ENCODE measurements at places on chromosomes 7 and 10.

GRCh38 chr10:5297466-5297865 lies 67.3 kb upstream of the UCN3 start:
- no peak for DNase-seq

DNA sequence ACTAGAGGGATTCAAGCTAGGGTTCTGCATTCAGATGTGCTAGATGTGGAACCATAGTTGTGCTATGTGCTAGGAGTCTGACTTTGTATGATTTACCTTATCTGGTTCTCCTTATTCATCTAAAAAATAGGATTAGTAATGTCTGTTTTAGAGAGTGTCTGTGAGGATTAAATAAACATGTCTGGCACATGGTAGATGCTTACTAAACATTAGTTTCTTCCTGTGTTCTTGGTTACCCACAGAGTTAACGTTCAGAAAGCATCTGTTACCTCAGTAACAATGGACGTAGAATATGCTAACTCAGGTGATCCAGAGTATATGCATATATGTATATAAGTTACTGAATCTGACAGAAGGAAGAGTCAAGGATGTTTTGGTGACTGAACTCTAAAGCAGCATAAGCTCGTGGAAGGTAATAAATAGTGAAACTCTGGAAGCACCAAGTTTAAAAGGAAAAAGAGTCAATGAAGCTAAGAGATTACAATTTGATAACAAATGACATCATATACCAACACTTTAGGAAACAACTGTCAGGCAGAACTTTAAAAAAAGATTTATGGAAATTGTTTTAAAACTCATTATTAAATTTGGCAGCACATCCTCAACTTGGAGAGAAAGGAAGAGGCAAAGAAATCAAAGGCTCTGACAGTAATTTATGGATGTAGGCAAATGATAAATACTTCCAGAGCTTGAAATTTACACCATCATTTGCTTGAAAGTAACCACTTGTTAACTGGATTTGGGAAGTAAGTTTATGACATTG lies 127.0 kb downstream of the CCNY start:
- no peak for DNase-seq

DNA sequence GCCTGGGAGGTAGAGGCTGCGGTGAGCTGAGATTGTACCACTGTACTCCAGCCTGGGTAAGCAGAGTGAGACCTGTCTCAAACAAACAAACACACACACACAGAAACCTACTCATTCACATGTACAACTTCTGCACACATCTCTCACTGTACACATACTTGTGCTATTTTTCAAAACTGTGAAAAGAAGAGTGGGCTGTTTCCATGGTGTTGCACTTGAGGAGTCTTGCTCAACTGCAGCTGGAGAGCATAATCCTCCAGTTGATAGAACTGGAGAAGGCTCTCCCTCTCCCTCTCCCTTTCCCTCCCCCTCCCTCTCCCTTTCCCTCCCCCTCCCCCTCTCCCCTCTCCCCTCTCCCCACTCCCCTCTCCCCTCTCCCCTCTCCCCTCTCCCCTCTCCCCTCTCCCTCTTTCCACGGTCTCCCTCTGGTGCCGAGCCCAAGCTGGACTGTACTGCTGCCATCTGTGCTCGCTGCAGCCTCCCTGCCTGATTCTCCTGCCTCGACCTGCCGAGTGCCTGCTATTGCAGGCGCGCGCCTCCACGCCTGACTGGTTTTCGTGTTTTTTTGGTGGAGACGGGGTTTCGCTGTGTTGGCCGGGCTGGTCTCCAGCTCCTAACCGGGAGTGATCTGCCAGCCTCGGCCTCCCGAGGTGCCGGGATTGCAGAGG lies 43.7 kb upstream of the DLD start:
- no peak for DNase-seq

GRCh38 chr10:106997721-106998120 lies 166.8 kb downstream of the SORCS1 start:
- no peak for DNase-seq

DNA sequence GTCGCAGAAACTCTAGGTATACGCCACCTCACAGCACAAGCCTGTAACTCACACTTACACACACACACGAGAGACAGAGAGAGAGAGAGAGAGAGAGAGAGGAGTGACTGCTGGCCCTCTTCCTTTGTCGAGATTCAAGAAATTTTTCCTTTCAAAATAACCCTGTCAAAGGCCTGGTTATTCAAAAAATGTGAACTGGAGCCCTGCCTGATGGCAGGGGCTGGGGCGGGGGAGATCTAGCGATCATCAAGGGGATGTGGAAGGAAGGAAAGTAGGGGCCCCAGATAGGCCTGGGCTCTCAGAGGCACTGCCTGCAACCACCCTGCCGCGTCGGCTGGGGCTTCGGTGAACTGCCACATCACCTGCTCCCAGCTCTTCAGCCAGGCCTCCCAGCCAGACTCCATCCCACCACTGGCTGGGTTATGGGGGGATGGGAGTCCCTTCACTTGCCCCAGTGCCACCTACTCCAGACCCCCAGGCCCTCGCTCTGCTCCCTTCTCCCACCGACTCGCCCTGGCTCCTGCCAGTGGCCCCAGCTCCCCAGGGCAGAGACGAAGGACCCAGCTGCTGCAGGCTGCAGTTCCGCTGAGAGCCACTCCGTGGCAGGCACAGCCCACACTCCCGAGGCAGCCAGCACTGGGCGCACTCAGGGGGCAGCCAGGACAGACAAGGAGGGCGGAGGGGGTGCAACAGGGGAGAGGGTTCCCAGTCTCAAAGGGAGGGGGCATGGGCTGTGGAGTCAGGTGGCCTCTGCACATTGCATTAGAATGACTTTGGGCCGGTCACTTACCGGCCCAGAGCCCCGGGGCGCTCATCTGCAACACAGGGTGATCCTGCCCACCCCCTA lies 15.3 kb downstream of the KCNH2 start:
- DNase-seq, result no peak

GRCh38 chr10:114437473-114438292 lies 33.4 kb upstream of the AFAP1L2 start:
- no peak for DNase-seq

DNA sequence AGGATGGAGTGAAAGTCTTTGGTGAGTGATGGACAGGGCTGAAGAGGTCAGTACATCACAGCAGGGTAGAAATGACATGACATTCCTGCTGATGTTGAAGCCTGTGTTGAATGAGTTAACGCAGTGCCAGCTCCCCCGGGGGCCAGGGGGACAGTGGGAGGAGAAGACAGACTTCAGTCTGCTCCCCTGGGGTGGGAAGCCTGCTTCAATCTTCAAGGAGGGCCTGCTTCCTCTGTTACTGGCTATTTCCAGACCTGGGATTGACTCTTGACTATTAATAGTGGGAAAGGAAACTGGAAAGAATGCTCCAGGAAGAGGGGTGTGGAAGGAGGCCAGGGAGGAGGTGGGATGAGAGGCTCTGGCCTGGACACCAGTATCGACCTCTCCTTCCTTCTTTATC lies 27.2 kb downstream of the PODXL start:
- no peak for DNase-seq

DNA sequence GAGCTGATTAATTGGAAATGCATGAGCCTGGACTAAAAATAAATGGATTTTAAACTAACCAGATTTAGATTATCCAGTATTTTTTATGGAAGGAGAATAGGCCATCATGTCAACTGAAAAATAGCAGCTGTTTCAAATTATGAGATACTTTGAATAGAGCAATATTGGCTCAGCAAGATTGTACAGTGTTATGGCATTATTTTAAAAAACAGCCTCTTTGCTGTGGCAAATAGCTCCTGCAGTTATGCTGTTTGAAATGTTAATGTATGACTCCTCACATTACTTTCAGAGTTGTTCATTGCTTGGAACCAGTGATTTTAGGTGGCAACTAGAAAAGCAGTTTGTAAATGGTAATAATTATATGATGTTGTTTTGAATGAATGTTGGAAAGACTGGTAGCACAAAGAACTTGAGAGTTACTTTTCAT lies 244.5 kb downstream of the KIAA1217 start:
- no peak for DNase-seq

DNA sequence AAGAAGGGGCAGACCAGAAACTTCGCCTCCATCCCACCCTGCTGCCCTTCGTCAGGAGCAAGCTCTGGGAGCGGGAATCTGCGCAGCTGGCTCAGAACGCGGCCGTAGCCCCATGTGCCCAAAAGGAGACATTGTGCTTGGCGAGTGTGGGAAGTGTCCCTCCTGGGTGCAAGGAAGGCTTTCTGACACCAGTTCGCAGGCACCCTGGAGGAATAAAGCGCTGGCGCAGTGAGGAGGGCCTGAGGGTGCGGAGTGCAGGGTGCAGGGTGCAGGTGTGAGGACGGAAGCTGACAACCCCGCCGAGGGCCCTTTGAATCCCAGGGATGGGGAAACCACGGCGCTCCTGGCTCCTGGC lies 811 bp downstream of the SLIT1 start:
- DNase-seq, result no peak

Data from BJ (cell line).